WTC11 (cell line): ENCODE measurements at places on chromosomes 5 and 9.

DNA sequence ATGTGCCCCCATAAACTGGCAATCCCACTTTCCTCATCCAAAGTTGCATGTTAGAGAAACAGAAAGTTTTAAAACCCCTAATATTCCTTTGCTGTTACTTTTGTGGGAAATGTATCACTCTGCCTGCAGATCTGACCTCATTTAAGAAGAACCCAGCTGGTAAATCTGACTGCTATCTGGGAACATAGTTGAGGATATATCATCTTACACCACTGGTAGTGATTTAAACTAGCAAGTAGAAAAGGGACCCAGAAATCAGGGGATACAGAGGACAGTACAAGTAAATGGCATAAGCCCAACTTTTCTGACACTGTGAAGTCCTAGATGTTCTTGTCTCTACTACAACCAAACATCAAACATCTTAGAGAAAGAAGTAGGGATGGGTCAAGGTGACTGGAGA is 1060.5 kb upstream of the DMAC1 start:
- peaks cover 36% of the 10 kb centered on the region for H3K4me1 ChIP-seq
- H3K27ac ChIP-seq, result no peak overlapping the region
- no peak for DNase-seq

DNA sequence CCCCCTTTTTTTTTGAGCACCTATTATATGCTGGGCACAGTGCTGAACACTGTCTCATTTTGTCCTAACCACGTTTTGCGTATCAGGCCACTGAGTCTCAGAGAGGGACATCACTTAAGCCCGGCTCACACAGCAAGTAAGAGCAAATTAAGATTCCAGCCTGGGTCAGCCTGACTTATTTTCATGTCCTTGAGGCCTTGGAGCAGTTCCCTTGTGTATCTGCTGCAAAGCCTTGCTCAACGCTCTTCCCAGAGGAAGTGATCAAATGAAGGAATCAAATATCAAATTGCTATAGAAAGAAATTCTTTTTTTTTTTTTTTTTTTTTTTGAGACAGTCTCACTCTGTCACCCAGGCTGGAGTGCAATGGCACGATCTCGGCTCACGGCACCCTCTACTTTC is 30.7 kb downstream of the ERGIC1 start:
- H3K27me3 ChIP-seq, result no peaks in the 10 kb centered on the region
- H3K4me1 ChIP-seq, result peaks cover 65% of the 10 kb centered on the region
- H3K36me3 ChIP-seq, result no peaks in the 10 kb centered on the region
- H3K27ac ChIP-seq, result no peak overlapping the region
- no peak for DNase-seq

DNA sequence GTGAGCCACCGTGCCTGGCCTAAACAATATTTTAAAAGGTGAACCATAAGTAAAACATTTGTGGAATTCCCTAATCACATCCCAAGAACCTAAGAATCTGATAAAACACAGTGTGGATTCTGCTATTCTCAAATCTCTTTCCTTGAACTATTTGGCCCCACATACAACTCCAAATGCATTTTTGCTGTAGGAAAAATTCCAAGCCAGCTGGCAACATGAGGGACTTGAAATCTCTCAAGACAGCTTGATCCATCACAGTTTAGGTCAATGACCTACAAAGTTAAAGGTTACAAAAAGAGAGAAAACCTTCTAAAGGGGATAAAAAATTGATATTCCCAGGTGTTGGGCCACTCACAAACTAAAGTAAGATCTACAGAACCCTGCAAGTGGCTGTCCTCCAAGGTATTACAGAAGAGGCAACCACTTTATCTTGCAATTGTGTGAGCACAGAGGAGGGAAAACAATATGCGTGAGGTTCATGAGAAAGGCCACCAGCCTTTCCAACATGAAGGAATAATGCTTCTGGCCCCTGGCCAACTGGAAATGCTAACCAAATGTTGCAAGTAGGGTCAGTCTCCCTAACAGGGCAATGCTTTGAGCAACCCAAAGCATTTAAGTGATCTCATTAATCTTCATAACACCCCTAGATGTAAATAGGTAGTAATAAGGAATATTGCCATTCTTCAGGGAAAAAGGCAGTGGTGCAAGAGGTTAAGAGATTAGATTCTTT is 221.4 kb downstream of the SEMA5A start:
- H3K36me3 ChIP-seq, result no peaks in the 10 kb centered on the region
- no peak overlapping the region for H3K27ac ChIP-seq

- no peaks in the 10 kb centered on the region for H3K36me3 ChIP-seq
- no peak for DNase-seq
- no peaks in the 10 kb centered on the region for H3K27me3 ChIP-seq
- no peak overlapping the region for H3K27ac ChIP-seq
Measured at GRCh38 chr5:96093890-96094381, 132.3 kb upstream of the ELL2 start.

DNA sequence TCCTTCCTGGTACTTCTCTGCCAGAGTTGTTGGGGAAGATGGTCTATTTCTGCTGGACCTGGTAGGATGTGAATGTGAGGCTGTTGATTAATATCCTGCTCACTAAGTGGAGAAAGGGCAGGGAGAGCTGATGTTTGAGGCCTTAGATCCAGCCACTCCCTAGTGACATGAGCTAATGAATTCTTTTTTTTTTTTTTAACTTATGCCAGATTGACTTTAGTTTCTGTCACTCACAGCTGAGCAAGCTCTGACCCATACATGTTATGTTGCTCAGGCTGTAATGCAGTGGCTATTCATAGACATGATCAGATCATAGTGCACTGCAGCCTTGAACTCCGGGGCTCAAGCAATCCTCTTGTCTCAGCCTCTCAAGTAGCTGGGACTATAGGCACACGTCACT is 75.1 kb upstream of the SPRY4 start:
- H3K4me3 ChIP-seq, result no peak overlapping the region
- H3K4me1 ChIP-seq, result peaks cover 38% of the 10 kb centered on the region
- H3K27me3 ChIP-seq, result peaks cover 6% of the 10 kb centered on the region

DNA sequence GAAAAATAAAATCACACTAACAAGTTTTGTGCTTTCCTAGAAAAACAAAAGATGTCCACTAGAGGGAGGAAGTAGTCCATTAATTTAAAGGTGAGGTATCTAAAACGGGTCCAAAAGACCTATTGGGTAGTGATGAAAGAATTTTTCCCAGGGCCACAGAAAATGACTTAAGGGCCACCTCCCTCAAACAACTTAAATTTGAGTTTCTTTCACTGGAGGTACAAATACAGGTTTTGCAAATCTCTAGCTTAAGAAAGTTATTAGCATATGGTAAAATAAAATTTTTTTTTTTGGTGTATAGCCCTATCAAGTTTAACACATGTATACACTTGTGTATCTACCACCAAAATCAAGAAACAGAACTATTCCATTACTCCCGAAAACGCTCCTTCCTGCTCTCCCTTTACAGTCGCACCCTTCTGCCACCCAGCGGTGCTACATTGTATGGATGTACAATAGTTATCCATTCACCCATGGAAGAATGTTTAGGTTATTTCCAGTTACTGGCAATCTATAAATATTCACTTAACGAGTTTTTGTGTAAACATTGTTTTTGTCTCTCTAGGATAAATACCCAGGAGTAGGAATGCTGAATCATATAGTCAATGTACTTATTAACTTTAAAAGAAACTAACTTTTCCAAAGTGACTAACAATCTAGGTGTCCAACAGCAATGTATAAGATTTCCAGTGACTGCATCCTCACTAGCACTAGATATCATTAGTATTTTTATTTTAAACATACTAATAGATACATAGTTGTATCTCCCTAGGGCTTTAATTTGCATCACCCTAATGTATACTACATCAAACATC is 21.9 kb downstream of the DEPDC1B start:
- peaks cover 17% of the 10 kb centered on the region for H3K36me3 ChIP-seq
- DNase-seq, result no peak
- peaks cover 27% of the 10 kb centered on the region for H3K4me1 ChIP-seq
- peak overlapping the region; percentile 47 for H3K27ac ChIP-seq

GRCh38 chr5:178590141-178590923 is at the start of gene COL23A1:
Gene COL23A1, minus strand, starts transcription at chr5:178590393.
- H3K27ac ChIP-seq, result no peak within 1 kb of the TSS
- H3K4me3 ChIP-seq, result peak within 1 kb of the TSS; percentile 79
- H3K4me1 ChIP-seq, result peaks cover 37% of the 10 kb centered on the region
- peaks cover 14% of the 10 kb centered on the region for H3K36me3 ChIP-seq
- H3K27me3 ChIP-seq, result peaks cover 30% of the 10 kb centered on the region

- DNase-seq, result peak; percentile 58
- no peaks in the 10 kb centered on the region for H3K4me1 ChIP-seq
- no peaks in the 10 kb centered on the region for H3K27me3 ChIP-seq
- no peak overlapping the region for H3K27ac ChIP-seq
Measured at GRCh38 chr9:73023025-73023541, 70.2 kb upstream of the ALDH1A1 start.

GRCh38 chr9:81417941-81418340 is 271.4 kb downstream of the TLE1 start:
- 0 out of 2 replicates have a peak, but pooled peaks cover 6% of the 10 kb centered on the region for H3K36me3 ChIP-seq
- no peak for DNase-seq
- no peak overlapping the region for H3K27ac ChIP-seq

- H3K4me3 ChIP-seq, result no peak overlapping the region
- H3K4me1 ChIP-seq, result no peaks in the 10 kb centered on the region
- H3K27me3 ChIP-seq, result no peaks in the 10 kb centered on the region
- no peak overlapping the region for H3K27ac ChIP-seq
Measured at GRCh38 chr9:75002422-75003023, 25.6 kb downstream of the CARNMT1 start.

- H3K4me3 ChIP-seq, result no peak overlapping the region
- H3K4me1 ChIP-seq, result peaks cover 7% of the 10 kb centered on the region
- H3K27ac ChIP-seq, result 0 out of 2 replicates have a peak overlapping the region, but pooled peaks have one; percentile 2
- H3K27me3 ChIP-seq, result no peaks in the 10 kb centered on the region
- H3K36me3 ChIP-seq, result no peaks in the 10 kb centered on the region
- no peak for DNase-seq
Measured at GRCh38 chr5:91955610-91956009, 572.5 kb upstream of the ARRDC3 start.

- H3K4me3 ChIP-seq, result no peak overlapping the region
- no peak for DNase-seq
- H3K27ac ChIP-seq, result no peak overlapping the region
- no peaks in the 10 kb centered on the region for H3K27me3 ChIP-seq
- no peaks in the 10 kb centered on the region for H3K36me3 ChIP-seq
Measured at GRCh38 chr5:89120719-89121118, 237.7 kb upstream of the MEF2C start.

DNA sequence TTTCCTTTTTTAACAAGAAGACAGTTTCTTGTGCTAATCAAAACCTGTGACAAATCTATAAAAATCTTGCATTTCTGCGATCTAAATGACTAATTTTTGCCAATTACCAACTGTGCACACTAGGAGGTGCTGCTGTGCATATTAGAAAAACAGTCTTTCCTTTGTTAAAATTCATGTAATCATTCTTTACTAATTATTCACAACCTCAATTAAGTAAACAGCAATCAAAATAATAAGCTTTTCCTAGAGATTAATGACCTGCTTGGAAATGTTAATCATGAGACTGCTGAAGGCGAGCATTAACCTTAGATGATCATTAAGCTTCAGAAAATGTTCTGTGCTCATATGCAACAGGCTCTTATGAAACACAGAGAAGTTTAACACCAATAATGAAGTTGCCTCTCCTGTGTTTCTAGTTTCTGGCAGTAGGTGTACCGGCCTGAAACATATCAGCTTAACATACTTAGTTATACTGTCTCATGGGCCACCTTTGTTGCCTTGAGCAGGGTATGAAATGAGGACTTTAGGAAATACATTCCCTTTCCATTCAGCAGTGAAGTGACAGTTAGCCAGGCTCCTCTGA is 17.7 kb downstream of the RFESD start:
- no peaks in the 10 kb centered on the region; the same call in 1 of the 2 replicates for H3K27me3 ChIP-seq
- no peak overlapping the region for H3K27ac ChIP-seq
- no peak for DNase-seq
- no peaks in the 10 kb centered on the region for H3K36me3 ChIP-seq
- no peak overlapping the region for H3K4me3 ChIP-seq

DNA sequence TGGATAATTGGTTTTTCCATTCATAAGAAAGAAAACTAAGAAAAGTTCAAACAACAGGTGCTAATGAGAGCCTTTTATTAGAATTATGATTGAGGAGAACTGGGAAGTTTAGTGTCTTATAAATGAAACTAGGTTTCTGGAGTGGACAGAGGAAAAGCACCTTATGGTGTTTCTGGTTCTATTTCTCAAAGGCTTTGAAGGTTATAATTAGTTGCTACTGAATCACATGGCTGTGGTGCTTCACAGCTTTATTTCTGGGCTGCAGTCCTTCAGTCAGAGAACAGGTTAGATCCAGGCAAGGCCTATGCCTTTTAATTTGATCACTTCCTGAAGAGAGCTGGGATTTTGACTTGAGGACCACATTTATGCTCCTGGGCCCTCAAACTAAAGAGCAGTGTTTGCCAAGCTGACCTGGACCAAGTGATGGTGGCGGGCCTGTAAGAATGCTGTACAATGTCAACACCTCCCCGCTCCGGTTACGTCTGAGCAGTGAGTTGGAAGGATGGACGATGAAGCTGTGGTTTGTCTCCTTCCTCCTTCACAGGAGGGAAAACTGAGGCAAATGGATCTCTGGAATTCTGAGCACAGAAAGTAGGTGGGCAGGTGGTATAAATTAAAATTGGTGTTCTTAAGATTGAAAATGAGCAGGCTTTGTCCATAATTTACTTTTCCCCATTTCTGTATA is 56.0 kb downstream of the ZNF462 start:
- H3K27me3 ChIP-seq, result no peaks in the 10 kb centered on the region
- peaks cover 68% of the 10 kb centered on the region for H3K4me1 ChIP-seq
- no peak overlapping the region for H3K4me3 ChIP-seq
- H3K36me3 ChIP-seq, result peaks cover 42% of the 10 kb centered on the region

DNA sequence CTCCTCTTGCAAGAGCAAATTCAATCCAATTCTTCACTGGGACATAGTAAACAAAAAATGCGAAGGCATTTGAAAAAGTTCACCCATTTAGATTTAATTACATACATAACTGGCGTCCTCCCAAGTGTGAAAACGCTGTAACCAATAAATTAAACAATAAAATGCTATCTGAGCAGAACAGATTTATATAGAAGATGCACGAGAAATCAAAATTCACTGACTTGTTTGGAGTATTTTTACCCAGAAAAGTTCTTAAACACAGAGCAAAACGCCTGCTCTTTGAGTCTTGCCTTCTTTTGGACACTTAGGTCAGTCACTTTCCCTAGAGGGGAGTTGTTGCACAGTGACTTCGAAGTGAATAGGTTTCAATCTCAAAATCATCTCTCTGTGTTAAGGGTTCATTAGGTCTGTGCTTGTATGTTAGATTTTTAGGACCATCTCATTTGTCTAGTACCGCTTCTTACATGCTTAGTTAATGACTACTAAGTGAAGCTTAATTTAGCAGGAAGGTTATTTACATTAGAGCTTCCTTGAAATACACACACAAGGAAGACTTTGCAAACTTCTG is 1.9 kb downstream of the ALDH1A1 start:
- no peak overlapping the region; the same call in 1 of the 2 replicates for H3K27ac ChIP-seq
- H3K27me3 ChIP-seq, result no peaks in the 10 kb centered on the region
- no peak for DNase-seq
- H3K4me1 ChIP-seq, result peaks cover 25% of the 10 kb centered on the region
- H3K4me3 ChIP-seq, result no peak overlapping the region
- H3K36me3 ChIP-seq, result no peaks in the 10 kb centered on the region

DNA sequence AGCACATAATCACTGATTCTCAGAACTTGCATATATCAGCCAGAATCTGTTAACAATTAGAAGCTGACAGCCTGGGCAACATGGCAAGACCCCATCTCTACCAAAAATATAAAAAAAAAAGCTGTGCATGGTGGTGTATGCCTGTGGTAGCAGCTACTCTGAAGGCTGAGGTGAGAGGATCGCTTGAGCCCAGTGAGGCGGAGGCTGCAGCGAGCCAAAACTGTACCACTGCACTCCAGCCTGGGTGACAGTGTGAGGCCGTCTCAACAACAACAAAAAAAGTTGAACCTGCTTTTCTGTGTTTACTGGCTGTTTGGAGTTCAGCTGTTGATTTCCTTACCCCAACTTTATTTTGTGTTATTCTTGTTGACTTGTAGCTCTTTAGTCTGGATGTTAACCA is 66.8 kb downstream of the GOLPH3 start:
- H3K27ac ChIP-seq, result no peak overlapping the region
- H3K4me1 ChIP-seq, result no peaks in the 10 kb centered on the region
- DNase-seq, result no peak
